Activated T-cell treated with anti-CD3 and anti-CD28 coated beads, Interleukin-2, amount 50 U/mL, for 4 hours (primary cell): ENCODE measurements at places on chromosomes 6 and 20.
A peak's percentile ranks its signal among the peaks of the same experiment; 100 is the strongest.

DNA sequence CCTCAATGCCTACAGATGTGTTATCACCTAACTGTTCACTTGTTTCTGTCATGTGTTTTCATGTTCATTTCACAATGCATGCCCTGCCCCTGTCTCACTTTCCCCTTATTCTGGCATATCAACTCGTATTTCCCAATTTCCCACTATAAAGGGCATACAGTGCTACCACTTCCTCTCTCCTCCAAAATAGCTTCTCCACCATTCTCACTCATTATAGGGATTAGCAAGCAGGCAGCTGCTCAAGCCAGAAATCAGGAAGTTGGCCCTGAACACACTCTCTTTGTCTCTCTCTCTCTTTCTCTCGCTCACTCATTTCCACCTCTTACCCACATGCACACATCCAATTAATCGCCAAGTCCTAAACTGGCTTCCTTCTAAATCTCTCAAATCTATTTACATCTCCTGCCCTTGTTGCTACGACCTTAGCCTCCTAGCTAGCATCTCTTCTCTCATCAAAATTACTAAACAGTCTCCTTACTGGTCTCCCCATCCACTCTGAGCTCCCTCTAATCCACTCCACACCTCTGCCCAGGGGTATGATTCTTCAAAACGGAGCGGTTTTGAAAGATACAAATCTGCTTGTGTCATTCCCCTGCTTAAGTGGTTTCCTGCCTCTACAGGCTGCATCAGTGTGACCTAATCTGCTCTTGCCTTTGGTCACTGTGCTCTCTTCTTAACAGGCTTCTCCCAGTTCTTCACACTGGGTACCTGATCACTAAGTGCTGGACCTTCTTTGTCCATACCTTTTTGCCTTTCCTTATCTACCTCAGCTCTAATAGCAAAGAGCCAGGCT is 196.2 kb downstream of the BTBD9 start:
- DNase-seq, result no peak

DNA sequence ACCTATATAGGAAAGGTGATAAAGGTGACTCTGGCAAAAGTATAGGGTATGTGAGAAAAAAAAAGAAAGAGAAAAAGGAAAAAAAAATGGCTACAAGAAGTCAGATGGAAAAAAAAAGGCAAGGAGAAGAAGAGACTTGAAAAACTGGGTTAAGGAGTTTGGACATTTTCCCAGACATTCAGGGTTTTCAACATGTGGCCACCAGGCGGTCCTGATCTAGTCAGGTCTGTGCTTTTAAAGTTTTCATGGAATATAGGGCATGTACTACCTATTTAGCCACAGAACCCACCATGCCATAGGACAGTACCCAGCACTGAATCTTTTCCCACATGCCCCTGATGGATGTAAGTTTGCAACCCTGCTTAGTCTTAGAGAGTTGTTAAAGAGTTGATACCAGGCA is 433.7 kb downstream of the MAFB start:
- DNase-seq, result no peak

GRCh38 chr6:22833191-22833590 is 263.8 kb downstream of the HDGFL1 start:
- DNase-seq, result no peak

DNA sequence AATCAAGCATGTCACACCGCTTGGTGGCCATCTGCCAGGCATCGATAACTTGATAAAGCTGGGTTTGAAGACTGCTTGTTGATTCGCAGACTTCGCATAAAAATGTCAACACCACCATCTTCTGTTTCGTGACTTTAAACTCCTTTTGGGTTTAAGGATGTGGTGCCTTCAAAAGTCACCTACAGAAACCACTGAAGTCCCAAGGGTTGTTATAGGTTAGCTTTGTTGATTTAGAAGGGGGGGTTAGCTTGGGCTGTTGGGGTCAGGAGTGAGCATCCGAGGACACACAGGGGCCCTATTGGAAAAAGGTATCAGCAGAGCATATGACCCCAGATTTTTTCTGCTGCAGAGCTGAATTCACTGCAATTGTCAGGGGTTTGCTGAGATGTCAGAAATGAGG is 76.7 kb upstream of the SSTR4 start:
- no peak for DNase-seq

DNA sequence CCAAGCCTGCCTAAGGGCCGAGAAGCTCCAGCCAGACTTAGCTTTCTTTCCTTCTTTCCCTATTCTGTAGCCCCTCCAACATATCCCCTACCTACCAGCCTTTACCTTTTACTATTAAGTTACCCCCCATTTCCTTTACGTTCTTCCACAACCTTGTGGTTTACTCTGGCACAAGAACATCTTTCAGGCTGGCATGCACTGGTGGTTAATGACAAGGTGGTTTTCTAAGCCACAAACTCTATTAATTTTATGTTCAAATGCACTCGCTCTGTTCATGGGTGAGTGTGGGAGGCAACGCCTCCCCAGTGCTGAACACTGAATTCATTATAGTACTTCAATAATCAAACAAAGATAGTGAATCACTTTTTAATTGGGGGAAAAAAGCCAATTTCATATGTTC is 64.4 kb downstream of the TRERF1 start:
- DNase-seq, result peak; percentile 38

- DNase-seq, result no peak
Observed at GRCh38 chr20:12528104-12528503, 480.7 kb upstream of the SPTLC3 start.

GRCh38 chr6:84228198-84228543 is 728 bp upstream of the CEP162 start:
- DNase-seq, result no peak

- DNase-seq, result no peak
Observed at GRCh38 chr6:80263585-80263984, 157.1 kb downstream of the BCKDHB start.

- DNase-seq, result no peak
Observed at GRCh38 chr20:61354501-61354900, 102.4 kb downstream of the CDH4 start.

DNA sequence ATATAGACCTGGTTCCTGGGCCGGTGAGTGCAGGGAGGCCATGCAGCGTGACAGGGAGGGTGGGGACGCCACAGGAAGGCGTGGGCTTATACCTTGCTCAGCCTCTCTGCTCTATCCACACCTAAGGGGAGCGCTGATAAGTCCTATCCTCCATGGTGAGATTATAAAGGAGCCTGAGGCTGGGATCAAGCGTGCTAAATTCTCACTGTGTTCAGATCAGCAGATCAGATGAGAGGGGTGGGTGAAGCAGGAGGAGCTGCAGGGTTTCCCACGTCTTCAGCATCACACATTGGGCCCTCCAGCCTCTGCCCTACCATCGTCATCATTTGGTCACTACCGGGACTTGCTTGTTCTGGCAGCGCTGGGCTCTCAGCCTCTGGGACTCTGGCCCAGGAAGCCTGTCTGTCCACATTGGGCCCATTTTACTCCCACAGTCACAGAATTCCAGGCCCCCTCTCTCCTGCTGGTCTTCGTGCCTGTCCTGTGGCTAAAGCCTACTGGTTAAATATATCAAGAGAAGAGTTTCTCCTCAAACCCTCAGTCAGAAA is 29.1 kb upstream of the PDE10A start:
- no peak for DNase-seq

- no peak for DNase-seq
Observed at GRCh38 chr6:163716690-163717089, 302.2 kb downstream of the QKI start.

GRCh38 chr20:62603021-62603906 is 39.0 kb upstream of the SLCO4A1 start:
- DNase-seq, result no peak

- DNase-seq, result no peak
Observed at GRCh38 chr6:36493319-36493718, 50.5 kb downstream of the KCTD20 start.

DNA sequence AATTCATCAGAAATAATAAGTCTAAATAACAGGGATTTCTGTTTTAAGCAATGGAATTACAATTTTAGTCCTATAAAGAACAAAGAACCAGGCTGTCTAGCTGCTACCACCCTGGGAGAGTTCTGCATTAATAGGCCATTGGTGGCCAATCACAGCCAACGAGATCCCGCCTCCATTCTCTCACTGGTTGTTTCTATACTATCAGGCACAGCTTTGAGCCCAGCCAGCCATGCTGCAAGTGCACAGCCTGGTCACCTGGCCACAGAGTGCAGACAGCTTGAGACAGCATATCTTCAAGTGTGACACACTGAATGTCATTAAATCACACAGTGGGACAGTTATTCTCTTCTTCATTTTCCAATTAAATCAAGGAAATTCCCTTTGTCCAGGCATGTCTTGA is 16.1 kb upstream of the RAB22A start:
- DNase-seq, result no peak

- DNase-seq, result no peak
Observed at GRCh38 chr6:16284472-16284871, 46.1 kb downstream of the GMPR start.

DNA sequence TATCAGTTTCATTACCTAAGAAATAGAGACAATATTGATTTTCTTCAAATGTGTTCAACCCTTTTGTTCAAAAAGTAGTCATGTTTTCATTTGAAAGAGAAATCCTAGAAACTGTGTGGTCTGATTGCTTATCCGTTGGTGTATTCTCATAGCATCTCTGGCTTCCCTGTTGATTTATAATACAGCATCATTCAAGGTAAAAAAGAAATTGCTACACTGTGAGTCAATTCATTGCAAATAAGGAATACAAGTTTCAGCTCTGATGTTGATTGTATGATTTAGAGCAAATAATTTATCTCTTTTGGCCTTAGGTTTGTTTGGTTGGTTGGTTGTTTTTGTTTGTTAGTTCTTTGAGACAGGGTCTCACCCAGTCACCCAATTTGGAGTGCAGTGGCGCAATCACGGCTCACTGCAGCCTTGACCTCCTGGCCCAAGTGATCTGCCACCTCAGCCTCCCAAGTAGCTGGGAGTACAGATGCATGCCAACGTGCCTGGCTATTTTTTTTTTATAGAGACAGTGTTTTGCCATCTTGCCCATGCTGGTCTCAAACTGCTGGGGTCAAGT is 185.5 kb upstream of the TNFAIP3 start:
- no peak for DNase-seq

DNA sequence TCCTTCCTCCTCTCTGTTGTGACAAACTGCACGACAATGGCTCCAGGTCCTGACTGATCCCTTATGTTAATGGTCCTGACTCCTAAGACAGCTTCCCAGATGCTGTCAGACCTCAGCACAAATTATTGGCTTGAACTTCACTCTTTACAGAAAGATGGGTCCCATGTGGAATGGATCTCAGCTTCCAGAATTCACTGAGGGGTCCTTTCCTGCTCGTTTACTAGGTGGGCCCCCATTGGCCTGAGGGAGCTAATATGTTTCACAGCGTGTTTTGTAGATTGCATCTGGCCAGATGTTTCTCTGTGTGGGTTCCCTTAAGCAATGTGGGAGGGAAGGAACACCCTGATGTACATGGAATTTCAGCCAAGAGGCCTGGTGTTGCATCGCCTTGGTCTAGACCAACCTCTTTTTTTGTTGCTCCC is 826.6 kb downstream of the MAFB start:
- no peak for DNase-seq

DNA sequence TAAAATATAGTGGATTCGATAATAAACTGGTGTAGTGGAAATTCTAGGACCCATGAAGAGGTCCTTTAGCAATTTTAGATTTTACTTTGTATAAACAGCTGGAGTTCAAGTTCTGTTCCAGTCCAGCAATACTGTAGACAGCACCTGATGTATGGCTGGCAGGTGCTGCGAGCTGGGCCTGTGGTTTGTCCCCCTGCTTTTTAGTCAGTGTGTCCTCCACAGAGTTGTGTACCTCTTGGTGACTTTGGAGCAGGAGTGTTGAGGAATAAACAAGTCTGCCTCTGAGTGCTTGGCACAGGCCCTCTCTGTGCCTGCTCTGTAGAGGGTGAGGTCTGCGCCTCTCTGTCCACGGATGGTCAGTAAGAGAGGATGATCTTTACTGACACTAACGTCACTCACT is 13.8 kb downstream of the STX16 start:
- DNase-seq, result no peak

DNA sequence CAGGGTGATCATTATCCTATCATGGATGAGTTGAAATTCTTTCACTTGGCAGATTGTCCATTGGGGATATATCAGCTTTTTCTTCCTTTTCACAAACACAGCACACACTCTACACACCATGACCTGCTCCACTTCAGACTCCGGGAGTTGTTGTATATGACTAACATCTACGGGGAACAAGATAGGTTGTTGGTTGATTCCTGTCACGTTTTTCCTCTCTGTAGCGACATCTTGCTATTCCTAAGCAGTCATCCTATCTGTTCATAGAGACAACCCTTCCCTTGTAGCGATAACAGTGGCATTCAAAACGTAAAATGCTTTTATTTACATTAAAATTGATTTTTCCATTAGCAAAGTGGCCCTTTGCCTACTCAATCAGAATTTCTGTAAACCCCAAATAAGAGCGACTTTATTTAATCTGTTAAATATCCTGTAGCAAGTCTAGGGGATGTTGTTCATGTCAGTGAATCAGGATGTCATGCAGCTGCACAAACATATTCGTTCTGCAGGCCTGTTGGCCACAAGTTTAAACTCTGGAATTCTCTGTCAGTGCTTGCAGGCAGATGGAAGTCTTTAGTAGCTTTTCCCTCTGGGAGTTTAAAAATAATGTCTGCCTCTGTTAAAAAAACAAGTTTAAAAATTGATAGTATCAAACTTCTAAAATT is 23.1 kb downstream of the PHACTR2 start:
- DNase-seq, result no peak

DNA sequence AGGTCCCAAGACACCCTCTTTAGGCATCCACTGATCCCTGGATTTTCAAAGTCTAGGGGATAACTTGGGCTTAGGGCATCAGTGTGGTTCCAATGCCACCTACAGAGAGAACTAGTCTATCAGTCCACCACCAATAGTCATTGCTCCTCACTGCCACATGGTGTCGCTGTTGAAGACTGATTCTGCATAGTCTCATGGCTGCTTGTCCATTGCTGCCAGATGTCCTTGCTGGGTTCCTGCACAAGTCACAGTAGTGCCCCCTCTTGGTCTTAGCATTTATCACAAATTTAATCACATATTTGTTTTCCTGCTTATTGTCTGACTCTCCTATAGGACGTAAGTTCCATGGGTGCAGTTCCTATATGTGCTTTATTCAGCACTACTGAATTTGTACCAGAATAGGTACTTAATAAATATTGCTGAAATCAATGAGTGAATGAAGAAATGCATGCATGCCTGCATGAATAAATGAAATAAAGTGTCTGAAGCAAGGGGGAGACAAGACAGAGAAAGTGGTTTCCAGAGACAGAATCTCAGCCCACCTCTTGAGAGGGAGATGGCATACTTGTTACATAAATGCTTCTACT is 45.9 kb upstream of the RALY start:
- peak; percentile 16 for DNase-seq

DNA sequence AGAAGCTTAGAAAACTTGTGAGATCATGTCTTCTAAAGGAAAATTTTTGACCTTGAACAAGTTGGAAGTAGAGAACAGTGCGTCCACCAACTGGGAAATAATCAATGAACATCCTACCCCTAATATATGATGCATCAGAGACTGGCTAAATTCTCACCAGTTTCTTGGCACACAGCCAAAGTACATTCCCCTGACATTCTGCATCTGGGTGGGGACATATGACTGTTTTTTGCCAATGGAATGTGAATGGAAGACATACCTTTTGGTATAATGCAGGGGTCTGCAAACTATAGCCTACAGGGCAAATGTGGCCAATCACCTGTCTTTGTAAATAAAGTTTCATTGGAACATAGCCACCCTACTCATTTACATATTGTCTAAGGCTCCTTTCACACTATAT is 84.7 kb downstream of the HAO1 start:
- no peak for DNase-seq

- no peak for DNase-seq
Observed at GRCh38 chr20:57769756-57770155, 59.9 kb upstream of the PMEPA1 start.
